ENCODE measurements at places on chromosomes 1 and 21. TPM values are rescaled to one million over a fixed set of nuclear protein-coding genes. Genes with fewer than 3 reads are reported as not detected.

OR2L2 gene
- total RNA-seq, result not detected

KRTAP7-1 gene
- not detected for total RNA-seq

WNT2B gene
- 3.4 TPM for total RNA-seq

TNNI3K gene
- 0.28 TPM for total RNA-seq

Measured in regular cardiac myocyte (primary cell).